Peyer's patch (tissue), 4 donors: ENCODE measurements at places on chromosomes 11 and 22. TPM values are rescaled to one million over a fixed set of nuclear protein-coding genes. Genes with fewer than 3 reads are reported as not detected.

GRCh38 chr11:40062616-40063015 is 1396.8 kb downstream of the LRRC4C start:
- DNase-seq = no peak

The SNX32 gene
- total RNA-seq = not detected

GRCh38 chr22:36439481-36440271 is 41.8 kb downstream of the TXN2 start:
- DNase-seq = no peak

DNA sequence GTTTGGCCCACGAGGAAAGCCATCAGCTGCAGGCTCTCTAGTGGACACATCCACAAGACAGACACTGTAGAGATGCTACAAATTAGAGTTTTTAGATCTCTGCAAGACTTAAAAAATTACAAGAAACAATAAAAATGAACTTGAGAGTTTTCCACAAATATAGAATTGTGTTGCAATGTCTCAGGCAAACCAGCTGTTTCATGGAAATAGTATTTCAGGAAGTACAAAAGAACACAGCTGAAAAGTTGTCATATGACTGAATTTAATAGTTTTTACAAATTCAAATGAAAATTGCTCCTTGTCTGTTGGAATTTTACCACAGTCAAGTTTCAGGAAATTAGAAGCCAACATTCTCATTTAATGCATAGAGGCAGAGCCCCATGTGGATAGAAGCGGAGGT is 184.5 kb upstream of the PITPNB start:
- DNase-seq = no peak

The SCT gene
- total RNA-seq = not detected

DNA sequence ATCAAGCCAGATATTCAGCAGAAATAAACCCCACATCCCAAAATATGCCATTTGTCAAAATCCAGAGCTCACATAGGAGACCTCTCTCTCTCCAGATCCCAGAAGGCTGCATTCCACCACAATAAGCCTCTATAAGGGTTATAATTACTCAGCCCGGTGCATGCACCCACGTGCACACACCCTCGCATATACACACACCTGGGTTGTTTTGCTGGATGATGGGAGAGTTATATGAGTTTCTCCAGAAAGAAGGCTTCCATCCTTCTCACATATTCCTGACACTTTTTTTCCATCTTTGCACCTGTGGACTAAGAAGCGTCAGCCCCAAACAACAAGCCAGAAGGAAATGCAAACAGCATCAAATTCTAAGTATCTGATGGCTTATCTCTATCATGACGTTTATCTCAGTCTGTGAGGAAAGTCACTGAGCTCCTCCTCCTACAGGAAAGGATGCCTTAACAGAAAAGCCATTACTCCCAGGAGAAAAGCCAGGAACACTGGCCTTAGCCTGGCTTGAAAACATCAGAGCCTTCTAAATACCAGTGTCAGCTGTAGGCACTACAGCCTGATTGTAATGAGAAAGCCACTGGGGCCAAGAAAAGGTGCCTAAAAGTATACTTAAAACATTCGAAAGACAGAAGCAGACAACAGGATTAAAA is 253.2 kb downstream of the LARGE1 start:
- DNase-seq = no peak

DNA sequence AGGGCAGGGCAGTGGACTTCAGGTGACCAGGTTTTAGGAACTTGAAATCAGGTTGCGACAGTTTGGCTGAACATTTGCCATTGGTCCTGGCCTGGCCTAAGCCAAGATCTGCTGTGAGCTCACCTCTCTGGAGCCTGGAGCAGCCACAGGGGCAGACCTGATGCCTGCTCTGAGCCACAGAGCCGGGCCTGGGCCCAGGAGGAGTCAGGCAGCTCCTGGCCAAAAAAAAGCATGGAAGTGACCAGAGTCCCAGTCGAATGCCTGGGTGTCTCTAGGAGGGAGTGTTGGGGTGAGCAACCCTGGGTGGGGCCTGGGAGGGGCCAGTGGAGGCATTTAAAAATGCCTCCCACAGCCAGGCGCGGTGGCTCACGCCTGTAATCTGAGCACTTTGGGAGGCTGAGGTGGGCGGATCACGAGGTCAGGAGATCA is 6.0 kb upstream of the OMP start:
- no peak for DNase-seq

DNA sequence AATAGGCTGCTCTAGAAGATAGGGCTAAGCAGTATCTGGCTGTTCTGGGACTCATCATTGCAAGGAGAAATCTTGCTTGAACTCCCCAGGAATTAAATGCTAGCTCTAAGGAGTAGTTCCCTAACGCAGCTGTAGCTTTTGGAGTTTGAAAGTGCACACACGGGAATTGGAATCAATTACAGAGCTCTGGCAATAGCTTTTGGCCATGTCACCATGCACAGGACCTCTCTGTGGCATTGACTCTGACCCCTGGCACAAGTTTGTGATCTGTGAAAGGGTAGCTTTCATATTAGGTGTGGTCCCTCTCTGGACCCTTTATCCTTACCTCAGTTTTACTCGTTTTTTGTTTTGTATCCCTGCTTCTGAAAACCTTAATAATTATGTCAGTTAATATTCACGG is 121.6 kb downstream of the FAT3 start:
- no peak for DNase-seq

GRCh38 chr11:30435488-30435887 is 112.6 kb downstream of the ARL14EP start:
- no peak for DNase-seq

GRCh38 chr11:61149624-61150615 is 11.3 kb downstream of the VPS37C start:
- peak; percentile 47 for DNase-seq

GRCh38 chr11:78219493-78220217 is 30.9 kb downstream of the USP35 start:
- no peak for DNase-seq

DNA sequence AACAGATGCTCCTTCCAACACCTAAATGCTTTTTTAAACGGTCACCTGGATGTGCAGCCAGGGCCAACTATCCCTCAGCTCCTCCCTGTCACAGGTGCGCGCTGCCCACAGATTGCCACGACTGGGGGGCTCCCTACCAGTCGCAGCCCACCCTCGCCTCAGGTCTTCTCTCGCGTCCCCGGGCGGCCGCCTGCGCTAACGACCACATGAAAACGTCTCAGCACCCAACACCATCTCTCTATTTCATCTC is 469 bp downstream of the ZBED5 start:
- DNase-seq = no peak

GRCh38 chr11:91947215-91947820 is 277.3 kb upstream of the FAT3 start:
- no peak for DNase-seq

The ASPHD2 gene
- 1.5 TPM for total RNA-seq

DNA sequence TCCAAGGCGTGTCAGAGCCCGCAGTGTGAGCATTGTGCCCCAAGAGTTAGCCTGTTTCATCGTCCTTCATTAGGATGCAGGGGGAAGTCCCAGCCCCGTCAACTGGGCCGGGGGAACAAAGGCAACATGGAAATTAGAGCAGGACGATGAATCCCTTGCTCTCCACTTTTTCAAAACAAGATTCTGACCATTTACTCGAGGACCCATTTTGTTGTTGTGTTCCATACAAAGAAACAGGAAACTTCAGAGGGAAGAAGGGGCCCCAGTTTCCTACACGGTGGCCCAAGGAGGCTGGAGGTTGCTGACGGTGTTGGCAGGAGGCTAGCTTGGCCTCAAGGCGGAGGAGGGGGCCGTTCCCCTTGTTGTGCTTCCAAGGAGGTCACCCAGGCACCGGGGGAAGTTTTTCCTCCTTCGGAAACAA is 44.0 kb upstream of the SLC1A2 start:
- DNase-seq = no peak

The OR2AT4 gene
- total RNA-seq = not detected

The DYNC2H1 gene
- 14.0 TPM for total RNA-seq

The PLCB3 gene
- total RNA-seq = 289 TPM

The GAL3ST1 gene
- total RNA-seq = 53.8 TPM

- no peak for DNase-seq
Measured at GRCh38 chr11:19659529-19659928, 53.1 kb upstream of the NAV2 start.

DNA sequence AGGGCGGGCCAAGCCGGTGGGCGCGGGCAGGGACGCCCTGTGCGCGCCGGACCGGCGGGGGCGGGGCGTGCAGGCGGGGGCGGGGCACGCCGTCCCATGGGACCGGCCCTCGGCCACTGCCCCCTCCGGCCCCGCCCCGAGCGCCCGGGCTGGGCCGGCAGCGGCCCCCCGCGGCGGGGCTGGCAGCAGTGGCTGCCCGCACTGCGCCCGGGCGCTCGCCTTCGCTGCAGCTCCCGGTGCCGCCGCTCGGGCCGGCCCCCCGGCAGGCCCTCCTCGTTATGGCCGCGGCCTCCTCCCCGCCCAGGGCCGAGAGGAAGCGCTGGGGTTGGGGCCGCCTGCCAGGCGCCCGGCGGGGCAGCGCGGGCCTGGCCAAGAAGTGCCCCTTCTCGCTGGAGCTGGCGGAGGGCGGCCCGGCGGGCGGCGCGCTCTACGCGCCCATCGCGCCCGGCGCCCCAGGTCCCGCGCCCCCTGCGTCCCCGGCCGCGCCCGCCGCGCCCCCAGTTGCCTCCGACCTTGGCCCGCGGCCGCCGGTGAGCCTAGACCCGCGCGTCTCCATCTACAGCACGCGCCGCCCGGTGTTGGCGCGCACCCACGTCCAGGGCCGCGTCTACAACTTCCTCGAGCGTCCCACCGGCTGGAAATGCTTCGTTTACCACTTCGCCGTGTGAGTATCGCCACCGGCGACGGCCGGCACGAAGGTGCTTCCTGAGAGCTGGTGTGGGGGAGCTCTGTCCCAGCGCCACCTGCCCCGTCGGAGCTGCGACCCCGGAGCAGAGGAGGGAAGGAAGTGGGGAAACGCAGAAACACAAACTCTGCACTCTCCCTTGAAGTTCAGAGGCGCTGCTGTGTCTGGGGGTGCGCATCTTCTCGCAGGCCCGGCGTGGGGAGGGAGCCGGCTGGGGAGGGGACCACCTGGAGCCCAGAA is at the start of gene KCNQ1:
KCNQ1 (plus strand) TSS at position 188 of the 925 bp plus-strand sequence; CDS start at position 279, 91 bp downstream.
- DNase-seq = peak; percentile 90

GRCh38 chr11:2883979-2884815 is 1.4 kb downstream of the CDKN1C start:
- DNase-seq = no peak

DNA sequence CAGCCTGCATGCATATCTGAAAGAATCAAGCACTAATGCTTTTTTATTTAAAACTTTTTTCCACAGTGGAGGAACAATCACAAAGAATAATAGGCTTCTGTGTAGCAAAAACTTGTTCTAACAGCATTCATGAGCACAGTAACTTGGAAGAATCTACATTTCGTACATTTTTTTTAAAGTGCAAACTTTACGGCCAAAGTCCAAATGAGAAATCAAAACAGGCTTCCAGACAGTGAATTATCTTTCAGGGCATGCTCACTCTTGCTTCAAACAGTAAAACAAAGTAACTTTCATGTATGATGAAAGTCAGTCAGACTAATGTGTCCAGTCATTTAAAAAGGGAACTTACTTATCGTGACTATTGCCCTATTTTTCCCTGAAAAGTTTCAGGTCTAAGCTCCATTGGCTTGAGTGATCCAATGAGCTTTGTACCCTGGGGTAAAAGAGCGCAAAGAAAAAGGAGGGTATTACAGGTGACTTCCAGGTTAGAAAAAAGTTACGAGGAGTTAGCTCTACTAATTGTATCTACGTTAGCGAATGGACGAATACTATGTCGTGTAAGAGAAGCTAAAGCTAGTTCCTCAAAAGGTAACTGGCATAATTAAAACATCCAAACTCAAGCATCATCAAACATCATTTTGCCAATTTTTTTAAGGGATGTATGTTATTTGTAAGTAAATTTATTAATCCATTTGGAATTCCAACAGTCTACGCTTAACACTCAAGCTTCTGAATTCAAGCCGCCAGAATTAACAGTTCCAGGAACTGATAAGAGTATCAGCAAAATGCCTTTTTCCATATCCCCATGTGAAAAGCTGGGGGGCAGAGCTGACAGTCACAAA is 1.7 kb downstream of the PICALM start:
- no peak for DNase-seq

DNA sequence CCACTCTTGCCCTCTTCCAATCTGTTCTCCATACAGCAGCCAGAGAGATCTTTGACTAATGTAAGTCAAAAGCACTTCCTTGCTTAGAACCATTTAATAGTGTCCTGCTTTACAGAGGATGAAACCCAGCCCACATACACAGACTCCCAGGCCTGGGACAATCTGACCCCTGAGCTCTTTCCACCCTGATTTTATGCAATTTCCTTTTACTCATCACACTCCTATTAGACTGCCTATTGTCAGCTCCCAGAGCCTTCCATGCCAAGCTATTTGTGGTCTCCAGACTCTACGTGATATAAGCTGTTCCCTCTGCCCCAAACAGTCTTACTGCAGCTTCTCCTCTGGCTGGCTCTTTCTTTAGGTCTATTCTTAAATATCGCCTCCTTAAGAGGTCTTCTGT is 28.1 kb downstream of the ME3 start:
- DNase-seq = no peak

- no peak for DNase-seq
Measured at GRCh38 chr11:13135385-13136271, 126.5 kb downstream of the RASSF10 start.

DNA sequence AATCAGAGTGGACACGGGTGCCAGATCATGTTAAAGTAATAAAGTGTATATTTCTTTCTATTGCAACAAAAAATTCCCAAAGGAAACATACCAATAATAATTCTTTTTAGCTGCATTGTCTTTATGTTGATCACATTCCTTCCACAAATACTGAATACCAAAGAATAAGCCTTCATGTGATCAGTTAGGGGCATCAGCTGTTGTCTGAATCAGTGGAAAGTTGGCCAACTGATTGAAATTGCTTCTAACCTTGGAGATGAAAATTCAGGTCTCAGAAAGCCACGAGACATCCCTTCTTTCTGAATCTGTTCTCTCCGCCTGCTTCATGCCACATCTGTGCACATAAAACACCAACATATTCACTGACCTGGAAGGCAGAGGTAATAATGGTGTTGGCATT is 785.2 kb downstream of the KCNA4 start:
- no peak for DNase-seq

The TIMP3 gene
- total RNA-seq = 40.1 TPM

DNA sequence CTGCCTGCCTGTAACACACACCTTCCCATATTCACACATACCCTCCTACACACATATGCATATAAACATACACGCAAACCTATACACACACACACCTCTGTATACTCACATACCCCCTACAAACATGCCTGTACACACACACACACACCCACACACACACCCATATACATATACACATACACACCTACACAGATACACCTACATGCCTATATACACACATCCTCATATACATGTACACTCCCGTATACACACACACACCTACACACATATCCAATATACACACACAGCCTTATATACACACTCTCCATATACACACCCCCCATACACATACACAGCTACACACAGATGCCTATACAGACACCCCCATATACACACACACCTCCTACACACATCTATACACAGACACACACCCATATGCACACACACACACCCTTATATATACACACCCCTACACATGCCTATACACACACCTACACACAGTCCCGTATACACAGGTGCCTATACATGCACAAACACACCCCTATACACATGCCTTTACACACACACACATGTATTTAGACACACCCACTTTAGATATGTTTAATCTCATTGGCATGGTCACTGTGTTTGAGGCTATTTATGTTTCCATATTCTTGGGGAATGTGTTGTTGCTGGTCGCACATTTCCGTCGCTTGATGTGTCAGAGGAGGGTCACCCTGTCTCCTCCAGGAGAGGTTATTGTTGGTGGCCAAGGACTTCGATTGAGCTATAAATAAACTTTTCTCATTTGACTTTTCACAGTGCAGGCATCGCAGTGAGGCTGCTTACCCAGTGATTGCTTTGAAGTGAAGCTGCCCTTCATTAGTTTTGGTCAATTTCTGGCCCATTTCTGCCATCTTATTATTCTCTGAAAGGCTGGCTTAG is 243.3 kb downstream of the TBC1D22A start:
- DNase-seq = no peak
